ENCODE measurements at places on chromosomes 5 and 9. TPM values are rescaled to one million over a fixed set of nuclear protein-coding genes. Genes with fewer than 3 reads are reported as not detected.

GRCh38 chr5:167442922-167443321, 848.5 kb upstream of the WWC1 start:
- no peak for DNase-seq

DNA sequence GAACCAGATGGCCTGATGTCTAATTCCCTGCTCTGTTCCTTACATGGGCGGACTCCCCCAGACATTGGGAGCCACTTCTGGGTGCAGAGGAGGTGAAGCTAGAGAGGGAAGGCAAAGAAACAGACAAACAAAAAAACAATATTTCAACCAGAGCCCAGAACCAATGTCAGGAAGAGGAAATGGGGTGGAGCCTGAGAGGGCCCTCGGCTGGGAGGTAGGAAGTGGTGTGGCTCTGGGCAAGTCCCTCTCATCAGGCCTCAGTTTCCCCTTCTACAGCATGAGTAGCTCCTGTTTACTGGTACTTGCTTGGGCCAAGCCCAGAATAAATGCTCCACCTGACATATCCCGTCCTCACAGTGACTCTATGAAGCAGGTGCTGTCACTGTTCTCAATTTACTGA, 11.1 kb downstream of the SH2D3C start:
- no peak for DNase-seq

- DNase-seq: no peak
Measured at GRCh38 chr9:125815568-125815967, 68.4 kb downstream of the PBX3 start.

DNA sequence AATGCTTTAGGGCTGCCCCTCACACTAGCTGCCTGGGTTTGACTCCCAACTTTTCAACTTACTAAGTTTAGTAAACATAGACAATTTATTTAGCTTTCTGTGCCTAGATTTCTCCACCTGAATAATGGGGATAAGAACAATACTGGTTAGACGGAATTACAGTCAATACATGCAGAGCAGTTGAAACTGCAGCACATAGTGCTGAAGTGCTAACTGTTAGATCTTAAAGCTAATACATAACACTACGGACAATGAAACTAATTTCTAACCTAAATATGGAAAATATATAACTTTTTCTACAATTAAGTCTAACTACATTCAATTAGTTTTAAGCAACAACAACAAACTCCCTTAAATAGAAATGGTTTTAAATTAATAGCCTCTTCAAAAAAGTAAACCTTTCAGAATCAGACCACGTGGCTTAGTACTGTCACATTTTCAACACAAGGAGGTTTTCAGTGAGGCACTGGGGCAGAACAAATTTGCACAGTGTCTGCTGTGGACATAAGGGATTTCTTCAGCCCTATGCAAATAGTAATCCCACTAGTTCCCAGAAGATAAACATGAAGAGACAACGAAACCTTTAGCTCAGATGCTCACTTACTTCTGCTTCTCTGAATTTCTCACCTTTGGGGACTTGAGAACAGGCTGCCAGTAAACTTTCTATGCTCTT, 293.4 kb downstream of the EDIL3 start:
- no peak for DNase-seq

DNA sequence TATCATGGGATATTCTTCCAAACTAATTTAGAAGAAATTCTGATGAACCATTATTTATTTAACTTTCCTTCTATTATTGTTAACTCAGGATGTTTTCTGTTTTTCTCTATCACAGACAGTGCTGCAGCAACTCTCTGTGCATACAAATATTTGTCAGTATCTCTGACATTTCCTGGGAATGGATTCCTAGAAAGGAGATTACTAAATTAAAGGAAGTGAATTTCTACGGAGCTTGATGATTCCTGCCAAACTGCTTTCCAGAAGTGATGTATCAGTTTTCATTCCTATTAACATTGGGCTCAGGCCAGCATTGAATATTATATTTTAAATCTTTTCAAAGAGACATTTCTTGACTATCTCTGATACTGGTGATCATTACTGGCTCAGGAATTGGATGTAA, 26.0 kb upstream of the MAST4 start:
- no peak for DNase-seq

DNA sequence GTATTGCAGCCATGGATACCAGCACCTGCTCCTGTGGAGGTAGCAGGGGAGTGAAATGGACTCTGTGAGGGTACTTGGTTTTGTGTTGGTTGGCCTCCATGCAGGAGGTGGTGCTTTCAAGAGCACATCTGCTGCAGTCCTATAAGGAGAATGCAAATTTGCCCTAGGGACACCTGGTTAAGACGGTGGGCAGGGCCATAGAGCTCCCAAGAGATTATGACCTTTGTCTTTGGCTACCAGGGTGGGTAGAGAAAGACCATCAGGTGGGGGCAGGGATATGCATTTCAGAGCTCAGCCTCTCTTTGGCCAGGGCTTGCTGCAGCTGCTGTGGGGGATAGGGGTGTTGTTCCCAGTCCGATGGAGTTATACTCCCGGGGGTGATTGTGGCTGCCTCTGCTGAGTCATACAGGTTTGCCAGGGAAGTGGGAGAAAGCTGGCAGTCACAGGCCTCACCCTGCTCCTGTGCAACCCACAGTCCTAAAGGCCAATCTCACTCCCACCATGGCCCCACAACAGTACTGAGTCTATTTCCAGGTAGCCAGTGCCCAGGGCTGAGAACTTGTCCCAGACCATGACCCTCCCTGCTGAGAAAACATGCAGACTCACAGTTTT, 14.0 kb upstream of the PDLIM4 start:
- no peak for DNase-seq

DNA sequence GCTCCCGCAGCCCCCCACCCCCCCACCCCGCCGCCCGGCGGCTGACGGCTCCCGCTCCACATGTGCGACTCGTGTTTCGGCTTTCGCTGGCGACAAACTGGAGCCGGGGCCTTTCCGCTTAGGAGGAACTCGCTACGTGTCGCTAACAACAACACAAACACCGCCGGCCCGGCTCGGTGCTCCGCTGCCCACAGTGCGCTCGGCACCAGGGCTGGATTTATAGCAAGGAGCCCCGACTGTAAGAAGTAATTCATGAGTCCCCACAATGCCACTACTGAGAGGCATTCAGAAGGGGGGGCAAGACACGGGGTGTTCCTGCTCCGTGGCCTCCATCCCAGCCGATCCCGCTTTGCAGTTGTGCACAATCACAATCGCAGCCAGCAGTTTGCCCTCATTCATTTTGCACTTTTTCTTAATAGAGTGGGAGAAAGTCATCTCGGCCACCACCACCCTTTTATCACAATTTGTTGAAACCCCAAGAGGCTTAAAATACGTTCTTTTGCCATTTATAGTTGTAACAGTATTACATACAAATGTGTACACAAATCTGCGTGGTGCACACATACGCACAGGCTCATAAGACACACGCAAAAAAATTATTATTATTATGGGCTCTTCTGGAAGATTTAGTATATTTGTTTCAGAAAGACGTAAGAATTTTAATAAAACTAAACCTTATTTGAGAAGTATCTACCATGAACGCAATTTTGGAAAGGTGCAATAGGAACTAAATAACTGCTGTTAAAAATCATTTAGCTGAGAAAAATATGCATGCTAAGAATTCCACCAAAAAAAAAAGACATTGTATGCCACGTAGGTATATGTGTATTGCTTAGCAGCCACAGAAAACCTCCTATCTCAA, 48.1 kb downstream of the EBF1 start:
- DNase-seq: no peak

DNA sequence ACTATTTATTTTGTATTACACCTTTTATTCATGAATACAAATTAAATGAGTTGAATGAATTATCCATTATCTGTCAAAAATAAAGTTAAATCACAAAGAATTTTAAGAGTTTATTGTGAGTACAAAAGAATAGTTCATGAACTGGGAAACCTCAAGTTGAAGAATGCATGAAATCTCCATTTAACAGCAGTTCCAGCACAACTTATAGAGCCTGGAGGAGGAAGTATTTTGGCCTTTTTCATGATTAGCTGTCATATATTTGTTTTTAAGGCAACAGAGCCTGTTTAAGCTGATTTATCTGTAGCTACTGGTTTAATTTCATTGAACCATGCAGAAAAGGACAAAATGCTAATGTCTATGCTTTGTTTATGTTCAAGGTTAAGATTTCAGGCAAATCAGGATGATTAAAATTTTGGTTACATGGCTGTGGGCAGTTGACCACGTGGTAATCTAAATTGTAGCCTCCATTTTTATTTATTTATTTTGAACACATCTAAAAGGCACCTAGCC, 12.2 kb downstream of the SPINK1 start:
- DNase-seq: no peak

GRCh38 chr9:13992138-13993088, 321.5 kb downstream of the NFIB start:
- DNase-seq: no peak

Gene PLPP7
- 8.6 TPM for polyA plus RNA-seq

Gene TBC1D9B
- polyA plus RNA-seq: 76.1 TPM

Gene BTNL3
- not detected for polyA plus RNA-seq

Gene DOLPP1
- polyA plus RNA-seq: 20.4 TPM

Gene FOXD1
- polyA plus RNA-seq: 73.9 TPM

Gene LSM11
- polyA plus RNA-seq: 0.95 TPM

- no peak for DNase-seq
Measured at GRCh38 chr5:37930350-37930749, 90.5 kb upstream of the GDNF start.

- DNase-seq: no peak
Measured at GRCh38 chr5:73265641-73266040, 92.6 kb downstream of the TMEM174 start.

DNA sequence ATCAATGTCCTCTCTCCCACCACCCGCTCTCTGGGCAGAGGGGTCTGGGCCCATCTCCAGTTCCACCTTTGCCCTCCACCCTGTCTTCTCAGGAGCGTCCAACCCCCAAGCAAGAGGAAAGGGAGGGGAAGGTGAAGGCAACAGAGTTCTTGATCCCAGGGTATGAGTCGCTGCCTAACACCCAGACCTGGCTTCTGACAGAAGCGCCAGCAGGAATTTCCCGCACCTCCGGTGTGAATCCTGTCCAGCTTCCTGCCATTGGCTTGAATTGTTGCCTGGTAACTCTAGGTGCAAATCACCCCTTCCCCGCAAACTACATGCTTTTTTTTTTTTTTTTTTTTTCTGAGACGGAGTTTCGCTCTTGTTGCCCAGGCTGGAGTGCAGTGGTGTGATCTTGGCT, 84.2 kb upstream of the IER5L start:
- no peak for DNase-seq

DNA sequence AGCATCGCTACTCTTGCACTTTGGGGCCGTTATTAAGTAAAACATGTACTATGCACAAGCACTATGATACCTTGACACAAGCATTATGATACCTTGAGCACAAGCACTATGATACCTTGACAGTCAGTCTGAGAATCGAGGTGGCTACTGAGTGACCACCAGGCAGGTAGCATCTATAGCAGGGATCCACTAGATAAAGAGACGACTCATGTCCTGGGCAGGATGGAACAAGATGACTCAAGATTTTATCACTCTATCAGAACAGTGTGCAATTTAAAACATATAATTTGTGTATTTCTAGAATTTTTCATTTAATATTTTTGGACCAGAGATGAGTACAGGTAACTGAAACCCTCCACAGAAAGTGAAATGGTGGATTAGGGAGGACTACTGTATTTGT, 16.9 kb downstream of the CHSY3 start:
- no peak for DNase-seq

GRCh38 chr5:38585816-38586215, 29.4 kb upstream of the LIFR start:
- no peak for DNase-seq

Gene MRPL22
- polyA plus RNA-seq: 41.0 TPM

DNA sequence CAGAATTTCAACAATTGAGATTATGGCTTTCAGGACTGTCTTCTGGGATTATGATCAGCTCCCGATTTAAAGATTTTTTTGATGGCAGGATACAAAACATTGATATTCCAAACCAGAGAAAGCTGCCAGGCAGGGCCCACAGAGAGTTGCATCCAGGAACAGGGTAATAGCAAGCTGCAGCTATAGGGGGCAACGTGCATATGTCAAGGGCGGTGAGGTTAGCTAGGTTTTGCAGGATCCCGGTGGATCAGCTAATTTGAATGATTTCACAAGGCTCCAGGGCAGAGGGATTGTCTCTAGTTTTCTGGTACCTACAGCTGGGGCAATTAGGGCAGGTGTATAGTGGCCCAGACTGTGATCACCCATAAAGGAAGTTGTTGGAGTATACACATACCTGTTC, 339.4 kb downstream of the CHSY3 start:
- DNase-seq: no peak

DNA sequence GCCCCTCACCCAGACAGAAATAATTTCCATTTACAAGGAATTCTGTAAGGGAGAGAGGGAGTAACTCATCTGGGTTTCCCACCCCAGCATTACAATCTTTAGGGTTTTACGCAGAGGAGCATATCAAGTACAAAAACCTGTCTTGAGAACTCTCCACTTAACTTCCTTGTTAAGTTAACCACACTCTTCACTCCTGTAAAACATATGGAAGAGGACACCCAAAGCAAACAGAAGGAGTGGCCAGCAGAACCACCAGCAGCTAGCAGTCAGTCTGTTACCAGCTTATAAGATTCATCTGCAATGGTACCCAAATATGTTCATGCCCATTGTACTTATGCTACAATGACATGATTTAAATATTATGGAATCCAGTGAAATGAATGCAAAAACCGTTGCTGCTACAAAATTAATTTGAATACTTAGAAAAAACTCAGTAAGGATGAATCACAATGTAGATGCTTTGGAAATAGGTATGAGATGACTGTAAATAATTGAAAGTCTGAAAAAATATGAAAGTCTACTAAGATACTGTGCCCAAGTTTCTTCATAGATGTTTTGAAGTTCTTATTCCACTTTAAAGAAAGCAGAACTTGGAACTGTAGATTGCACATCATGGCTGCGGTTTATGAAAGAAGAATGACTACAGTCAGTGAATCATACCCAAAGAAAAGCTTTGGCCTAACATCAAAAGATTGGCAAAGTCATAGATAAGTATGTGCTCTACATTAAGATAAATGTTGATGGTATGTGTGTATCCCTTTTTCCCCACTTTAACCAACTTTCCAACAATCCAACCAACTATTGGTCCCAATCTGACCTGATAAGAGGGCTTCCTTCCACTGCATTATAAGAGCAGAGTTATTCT, 233.6 kb downstream of the ACTL7B start:
- no peak for DNase-seq

Gene FCN2
- not detected for polyA plus RNA-seq

DNA sequence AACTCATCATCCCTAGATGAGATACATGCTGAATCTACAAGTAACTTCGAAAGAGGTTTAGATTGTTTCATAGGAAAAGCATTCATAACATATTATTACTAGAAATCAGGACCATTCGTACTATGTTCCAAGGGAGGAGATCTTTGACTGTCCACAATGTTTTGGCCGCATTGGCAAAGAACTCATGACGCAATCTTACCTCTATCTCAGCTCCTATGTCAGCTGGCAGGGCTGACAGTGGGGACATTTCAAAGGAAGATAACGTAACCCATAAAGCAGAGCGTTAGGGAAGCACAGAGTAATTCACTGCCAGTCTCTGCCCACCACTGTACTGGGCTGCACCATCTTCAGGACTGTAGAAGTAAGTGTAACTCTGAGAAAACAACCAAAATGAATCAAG, 69.7 kb downstream of the EFNA5 start:
- DNase-seq: no peak

DNA sequence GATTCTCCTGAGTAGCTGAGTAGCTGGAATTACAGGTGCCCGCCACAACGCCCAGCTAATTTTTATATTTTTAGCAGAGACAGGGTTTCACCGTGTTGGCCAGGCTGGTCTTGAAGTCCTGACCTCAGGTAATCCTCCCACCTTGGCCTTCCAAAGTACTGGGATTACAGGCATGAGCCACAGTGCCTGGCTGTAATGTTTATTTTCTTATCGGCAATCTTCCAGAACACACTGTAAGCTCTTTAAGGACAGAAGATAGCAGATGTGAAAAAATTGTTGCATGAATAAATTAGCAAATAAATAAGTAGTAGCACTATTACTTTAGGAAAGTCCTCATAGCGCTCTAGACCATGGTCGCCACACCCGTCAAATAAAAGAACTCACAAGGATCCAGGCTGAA, 100.5 kb downstream of the ENC1 start:
- no peak for DNase-seq

Data from SK-N-SH (cell line).